ENCODE measurements at places on chromosomes 4 and X.

DNA sequence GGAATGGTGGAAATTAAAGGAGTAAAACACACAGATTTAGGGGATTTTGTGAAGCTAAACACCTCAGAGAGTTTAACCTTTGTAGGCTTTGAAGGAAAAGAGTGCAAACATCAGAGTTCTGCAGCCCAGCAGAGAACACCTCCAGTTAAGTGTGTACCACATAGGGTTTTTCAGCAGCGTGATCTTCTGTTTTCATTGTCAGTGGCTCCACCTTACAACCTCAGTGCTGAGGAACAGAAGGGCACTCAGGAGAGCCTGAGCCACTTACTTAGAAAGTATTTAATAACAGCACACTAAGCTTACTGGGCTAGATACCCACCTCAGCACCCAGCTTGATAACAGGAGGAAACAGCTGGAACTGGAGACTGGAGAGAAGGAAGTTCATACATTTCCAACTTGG lies 2.0 kb upstream of the FBXW7 start:
- no peak for DNase-seq

- no peak for DNase-seq
Measured at GRCh38 chr4:96073461-96073860, 233.6 kb downstream of the PDHA2 start.

GRCh38 chr4:179804440-179804839 lies 2362.2 kb upstream of the AGA start:
- no peak for DNase-seq

DNA sequence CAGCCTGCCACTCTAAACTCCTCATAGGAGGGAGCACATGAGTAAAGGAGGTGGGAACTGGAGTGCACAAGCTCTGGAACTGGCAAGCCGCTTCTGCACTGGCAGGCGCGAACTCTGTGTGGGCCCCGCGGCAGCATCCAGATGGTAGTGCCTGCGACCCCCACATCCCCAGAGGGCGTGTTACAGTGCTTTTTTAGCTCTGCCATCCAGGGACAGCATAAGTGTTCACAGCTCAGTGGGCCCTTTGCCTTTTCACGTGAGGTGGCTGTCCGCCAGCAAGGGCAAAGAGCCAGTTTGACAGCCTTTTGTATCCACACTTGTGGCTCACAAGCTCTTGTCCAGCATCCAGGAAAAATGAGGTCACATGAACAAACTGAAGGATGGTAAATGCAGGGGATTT lies 581.6 kb upstream of the DIAPH2 start:
- no peak for DNase-seq

- no peak for DNase-seq
Measured at GRCh38 chr4:186104890-186105646, 564 bp downstream of the FAM149A start.

GRCh38 chr4:5959211-5959982 lies 58.8 kb downstream of the C4orf50 start:
- no peak for DNase-seq

- no peak for DNase-seq
Measured at GRCh38 chrX:110852180-110852579, 56.6 kb upstream of the CHRDL1 start.

- DNase-seq = no peak
Measured at GRCh38 chr4:153438916-153439756, 27.0 kb upstream of the TMEM131L start.

DNA sequence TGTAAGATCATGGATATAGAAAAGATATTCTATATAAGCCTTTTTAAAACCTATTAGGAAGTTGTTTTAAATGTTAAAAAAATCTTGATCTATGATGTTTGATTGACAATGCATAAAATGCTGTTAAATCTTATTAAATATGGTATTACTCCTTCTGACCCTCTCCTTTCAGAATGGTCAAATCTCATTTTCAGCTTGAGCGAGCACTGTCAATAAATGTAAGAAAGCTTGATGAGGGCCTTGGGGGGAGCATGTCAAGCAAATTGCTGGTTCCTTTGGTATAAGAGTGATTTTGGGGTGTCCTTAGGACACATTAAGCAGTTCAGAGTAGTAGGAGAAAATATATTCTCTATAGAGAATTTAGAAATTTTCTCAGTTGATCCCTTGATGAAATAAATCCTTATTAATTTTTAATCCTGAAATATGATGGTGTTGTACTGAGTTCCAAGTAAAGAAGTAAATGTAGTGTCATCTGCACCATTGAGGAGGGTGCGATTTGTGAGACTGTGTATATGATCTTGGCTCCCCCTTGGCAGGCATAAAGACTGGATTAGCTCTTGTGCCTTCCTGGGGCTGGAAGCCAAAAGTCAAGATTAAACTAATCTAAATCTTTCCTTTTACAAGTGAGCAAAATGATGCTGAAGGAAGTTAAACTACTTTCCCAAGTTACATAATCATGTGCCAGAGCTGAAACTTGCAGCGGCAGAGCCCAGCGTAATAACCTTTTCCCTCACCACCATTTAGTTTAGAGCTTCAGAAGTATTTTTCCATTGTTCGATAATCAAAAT lies 82.6 kb upstream of the ANK2 start:
- DNase-seq = no peak

DNA sequence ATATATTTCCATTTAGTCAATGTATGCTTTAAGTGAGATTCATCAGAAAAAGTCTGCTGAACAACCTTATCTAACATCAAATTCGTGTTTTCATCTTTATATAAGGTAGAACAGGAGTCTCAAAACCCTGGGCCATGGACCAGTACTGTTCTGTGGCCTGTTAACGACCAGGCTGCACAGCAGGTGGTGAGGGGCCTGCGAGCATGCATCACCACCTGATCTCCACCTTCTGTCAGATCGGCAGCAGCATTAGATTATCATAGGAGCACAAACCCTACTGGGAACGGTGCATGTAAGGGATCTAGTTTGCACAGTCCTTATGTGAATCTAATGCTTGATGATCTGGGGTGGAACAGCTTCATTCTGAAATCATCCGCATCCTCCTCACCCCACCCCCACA lies 3.2 kb downstream of the CTSO start:
- DNase-seq = no peak
